ENCODE measurements at places on chromosomes 16 and 17.

DNA sequence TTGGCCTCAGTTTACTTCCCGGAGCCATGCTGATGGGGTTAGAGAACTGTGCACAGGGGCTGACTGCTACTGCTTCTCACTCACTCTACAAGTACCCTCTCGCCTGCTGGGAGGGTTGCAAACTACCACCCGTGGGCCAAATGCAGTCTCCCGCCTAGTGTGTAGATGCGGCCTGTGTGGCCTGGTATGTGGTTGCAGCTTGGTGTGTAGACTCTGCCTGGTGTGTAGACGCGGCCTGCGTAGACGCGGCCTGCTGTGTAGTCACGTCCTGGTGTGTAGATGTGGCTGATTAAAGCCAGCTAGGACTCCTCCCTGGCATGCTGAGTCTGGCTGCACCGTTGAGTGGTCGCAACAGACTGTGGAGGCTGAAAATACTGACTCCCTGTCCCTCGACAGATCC, 7.3 kb downstream of the CANT1 start:
- no peak for DNase-seq

DNA sequence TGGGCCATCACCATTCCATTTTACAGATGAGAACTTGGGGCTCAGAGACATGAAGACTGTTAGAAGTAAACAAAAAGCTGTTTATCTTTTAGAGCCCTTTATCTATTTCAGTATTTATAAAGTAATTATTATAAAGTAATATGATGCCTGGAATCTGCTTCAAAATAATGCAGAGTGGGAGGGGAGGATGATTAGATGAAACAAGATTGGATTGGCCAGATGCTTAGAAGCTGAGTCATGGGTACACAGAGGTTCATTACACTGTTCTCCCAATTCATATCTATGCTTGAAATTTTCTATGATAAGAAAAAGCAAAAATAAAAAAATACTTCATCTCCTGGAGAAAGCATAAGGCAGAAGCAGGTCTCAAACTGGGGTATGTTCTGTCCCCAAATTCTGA, 29.4 kb downstream of the TOM1L2 start:
- DNase-seq: no peak

DNA sequence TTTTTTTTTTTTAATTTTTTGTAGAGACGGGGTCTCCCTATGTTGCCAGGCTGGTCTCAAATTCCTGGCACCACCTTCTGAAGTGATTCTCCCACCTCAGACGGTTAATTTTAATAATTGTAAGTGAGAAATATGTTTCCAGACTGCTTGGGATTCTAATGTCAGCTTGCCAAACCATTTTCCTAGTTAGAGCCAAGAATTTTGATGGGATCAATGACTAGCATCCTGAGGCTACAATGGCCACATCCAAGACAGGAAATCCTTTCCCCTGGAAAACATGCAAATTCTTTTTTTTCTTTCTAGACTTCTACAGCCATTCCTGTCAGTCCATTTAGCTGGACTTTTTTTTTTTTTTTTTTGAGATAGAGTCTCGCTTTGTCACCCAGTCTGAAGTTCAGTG, 32.6 kb downstream of the IGF2BP1 start:
- DNase-seq: no peak

GRCh38 chr17:42288803-42289610, 709 bp downstream of the STAT5A start:
- DNase-seq: no peak

DNA sequence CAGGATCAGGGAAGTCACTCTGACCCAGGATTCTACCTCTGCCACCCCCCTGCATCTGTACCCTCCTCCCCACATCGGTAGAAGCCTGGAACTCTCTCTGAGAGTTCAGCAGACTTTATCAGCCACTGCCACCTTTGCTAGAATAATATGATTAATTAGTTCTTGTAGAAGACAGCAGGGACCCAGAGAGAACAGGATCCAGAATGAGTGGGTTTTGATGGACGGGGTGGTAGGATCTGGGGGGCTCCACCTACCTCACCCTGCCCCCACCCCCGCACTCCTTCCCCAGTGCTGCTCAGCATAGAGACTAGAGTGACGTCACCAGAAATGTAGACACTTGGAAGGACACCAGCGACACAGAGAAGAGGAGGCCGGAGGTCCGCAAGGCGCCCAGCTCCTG, 33.5 kb downstream of the ABCC6 start:
- no peak for DNase-seq

GRCh38 chr16:74291577-74292208, 4.9 kb upstream of the PSMD7 start:
- no peak for DNase-seq

GRCh38 chr17:59914274-59914854, 21.4 kb downstream of the RPS6KB1 start:
- DNase-seq: no peak

DNA sequence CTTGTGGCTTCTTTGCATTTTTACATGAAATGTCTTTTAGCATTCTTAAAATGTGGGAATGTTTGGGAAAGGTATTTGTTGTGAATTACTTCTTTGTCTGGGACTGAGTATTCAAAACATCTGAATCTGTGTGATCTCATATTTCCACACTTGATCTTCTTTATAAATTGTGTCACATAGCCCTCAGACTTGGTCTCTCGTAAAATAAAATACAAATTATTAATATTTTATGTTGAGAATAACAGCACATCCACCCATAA, 81.9 kb downstream of the TUBD1 start:
- no peak for DNase-seq

DNA sequence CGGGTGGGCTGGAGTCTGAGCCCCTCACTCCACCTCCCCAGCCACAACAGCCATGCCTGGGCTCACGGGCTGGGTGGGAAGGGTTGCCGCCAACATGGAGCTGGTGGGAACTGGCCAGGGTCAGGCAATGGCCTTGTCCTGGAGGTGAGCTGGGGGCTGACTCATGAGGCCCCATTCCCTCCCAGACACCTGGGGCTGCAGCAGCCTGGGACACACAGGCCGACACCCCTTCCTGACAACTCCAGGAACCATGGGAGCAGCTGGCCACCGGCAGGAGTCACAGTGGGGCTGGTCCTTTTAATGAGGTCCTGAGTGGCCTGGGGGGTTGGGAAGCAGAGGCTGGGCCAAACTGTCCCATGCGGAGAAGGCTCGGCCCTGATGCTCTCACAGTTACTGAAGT, 12.2 kb downstream of the DBNDD1 start:
- DNase-seq: no peak

DNA sequence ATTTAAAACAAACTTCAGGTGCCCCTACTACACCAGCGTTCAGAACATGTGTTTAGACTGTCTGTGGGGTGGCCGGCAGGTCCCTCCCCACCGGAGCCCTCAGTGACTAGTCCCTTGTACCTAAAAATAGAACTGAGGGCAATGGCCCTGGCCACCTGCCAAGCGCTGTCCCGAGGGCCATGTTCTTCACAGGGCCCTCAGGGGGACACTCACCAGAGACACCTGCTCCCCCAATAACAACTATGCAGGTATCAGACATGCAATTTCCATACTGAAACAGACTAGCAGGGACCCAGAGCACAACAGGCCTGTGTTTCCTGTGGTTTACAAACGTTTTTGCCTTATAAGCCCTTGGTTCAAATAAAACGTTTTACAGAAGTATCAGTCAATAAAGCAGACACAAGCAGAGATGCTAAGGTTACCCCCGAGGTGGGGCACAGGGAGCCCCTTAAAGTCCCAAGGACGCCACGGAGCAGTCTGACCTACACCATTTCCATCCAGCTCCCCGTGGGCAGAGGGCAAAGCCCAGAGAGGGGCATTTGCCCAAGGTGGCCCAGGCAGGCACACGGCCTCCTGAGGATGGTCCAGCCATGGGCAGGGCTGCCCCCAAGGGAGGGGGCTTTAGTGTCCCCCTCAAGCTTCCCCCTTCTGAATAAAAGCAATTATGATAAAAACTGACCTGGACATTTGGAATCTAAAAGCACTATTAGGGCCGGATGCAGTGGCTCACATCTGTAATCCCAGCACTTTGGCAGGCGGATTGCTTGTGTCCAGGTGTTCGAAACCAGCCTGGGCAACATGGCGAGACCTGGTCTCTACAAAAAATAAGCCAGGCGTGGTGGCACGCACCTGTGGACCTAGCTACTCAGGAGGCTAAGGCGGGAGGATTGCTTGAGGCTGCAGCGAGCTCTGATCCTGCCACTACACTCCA, 896 bp upstream of the MYLK3 start:
- DNase-seq: no peak

Data from hypothalamus (tissue), 51 donors.